Stimulated activated CD4-positive, alpha-beta T cell treated with anti-CD3 and anti-CD28 coated beads, Interleukin-1b, Interleukin-23, amount 100 ng/mL, for 48 hours (primary cell): ENCODE measurements at places on chromosomes 5 and 9.
A peak's percentile ranks its signal among the peaks of the same experiment; 100 is the strongest.

GRCh38 chr5:133373121-133373870 lies 239.0 kb downstream of the FSTL4 start:
- DNase-seq, result no peak

- DNase-seq, result no peak
These were observed 14.4 kb downstream of the RXRA start for GRCh38 chr9:134340475-134341160.

GRCh38 chr9:2919347-2919746 lies 75.5 kb upstream of the PUM3 start:
- no peak for DNase-seq

DNA sequence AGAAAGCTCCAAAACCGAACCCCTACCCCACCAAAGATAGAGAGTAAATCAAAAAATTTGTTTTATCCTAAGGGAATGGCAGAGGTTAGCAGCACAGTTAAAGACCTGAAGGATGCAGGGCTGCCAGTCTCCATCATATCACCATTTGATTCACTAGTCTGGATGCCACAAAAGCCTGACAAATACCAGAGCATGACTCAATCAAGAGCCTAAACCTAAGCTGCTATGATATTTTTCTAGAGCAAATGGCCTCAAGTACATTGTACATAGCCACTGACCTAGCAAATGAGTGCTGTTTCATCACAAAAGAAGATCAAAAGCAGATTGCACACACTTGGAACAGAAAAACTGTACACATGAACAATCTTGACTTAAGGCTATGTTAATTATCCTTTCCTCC lies 48.0 kb downstream of the DPYSL3 start:
- DNase-seq, result no peak

GRCh38 chr5:119451561-119451960 lies 736 bp upstream of the HSD17B4 start:
- DNase-seq, result no peak

GRCh38 chr9:111151537-111151936 lies 113.3 kb upstream of the LPAR1 start:
- DNase-seq, result no peak

GRCh38 chr9:120711841-120712538 lies 2.3 kb downstream of the MEGF9 start:
- DNase-seq, result no peak

GRCh38 chr9:22119522-22120158 lies 110.5 kb upstream of the CDKN2B start:
- DNase-seq, result no peak

GRCh38 chr5:127426661-127427060 lies 90.8 kb upstream of the PRRC1 start:
- no peak for DNase-seq

DNA sequence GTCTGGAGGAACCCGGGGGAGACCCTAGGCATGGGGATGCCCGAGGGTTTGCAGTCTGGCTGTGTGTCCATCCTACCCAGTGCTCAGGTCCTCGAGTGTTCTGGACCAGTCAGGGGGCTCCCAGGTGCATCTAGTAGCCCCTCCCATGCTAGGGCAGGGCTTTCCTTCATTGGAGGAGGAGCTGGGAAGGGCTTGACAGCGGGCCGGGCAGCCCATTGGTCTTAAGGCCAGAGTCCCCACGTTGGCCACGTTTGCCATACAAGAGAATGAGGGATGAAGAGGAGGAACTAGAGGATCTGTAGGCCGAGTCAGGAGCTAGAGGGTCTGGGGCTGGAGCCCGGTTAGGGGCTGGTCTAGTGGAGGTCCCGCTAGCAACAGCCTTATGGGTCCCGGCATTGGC lies 37.3 kb upstream of the CTSV start:
- DNase-seq, result no peak

DNA sequence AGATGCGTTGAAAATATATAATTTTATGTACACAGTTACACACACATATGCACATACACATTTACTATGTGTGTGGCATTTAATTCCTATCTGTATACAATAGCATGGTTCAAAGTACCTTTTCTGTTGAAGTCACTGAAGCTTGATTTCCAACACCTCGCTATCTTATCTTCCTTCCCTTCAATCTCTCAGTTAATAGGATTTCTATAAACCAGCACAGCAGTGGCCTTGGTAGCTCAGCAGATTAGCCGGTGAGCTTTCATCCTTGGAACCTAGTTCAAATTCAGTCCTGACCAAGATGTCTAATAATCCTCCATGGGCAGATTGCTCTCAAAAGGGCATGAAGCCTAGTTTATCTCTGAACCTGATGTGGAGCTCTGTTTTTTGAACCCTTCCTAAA lies 2389.5 kb downstream of the MAT2B start:
- no peak for DNase-seq

DNA sequence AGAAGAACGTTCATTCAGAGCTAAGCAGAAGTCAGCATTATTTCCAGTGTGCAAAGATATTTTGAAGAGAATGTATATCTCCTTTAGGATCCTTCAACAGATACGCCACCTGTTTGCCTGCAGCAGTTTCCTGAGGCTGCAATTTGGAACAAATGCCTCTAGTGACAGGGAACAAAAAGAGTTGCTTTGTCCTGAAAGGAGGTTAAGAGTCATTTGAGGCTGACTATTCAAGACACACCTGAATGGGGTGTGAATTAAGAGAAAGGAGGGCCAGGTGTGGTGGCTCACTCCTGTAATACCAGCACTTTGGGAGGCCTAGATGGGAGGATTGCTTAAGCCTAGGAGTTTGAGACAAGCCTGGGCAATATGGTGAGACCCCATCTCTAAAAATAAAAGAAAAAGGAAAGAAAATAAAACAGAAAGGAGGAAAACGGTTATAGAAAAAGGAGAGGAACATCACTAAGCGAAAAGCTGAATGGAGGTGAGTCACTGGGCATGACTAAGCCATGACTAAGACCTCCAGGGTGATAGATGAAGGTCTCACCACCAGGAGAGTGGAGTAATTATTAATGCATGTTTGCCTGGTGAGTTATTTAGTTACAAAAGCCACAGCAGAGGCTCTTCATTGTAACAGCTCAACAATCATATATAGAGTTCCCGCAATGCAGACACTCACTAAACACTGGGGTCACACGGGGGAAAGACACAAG lies 255.2 kb upstream of the TNC start:
- DNase-seq, result peak; percentile 58

GRCh38 chr9:68797116-68797515 lies 92.1 kb downstream of the PIP5K1B start:
- no peak for DNase-seq

DNA sequence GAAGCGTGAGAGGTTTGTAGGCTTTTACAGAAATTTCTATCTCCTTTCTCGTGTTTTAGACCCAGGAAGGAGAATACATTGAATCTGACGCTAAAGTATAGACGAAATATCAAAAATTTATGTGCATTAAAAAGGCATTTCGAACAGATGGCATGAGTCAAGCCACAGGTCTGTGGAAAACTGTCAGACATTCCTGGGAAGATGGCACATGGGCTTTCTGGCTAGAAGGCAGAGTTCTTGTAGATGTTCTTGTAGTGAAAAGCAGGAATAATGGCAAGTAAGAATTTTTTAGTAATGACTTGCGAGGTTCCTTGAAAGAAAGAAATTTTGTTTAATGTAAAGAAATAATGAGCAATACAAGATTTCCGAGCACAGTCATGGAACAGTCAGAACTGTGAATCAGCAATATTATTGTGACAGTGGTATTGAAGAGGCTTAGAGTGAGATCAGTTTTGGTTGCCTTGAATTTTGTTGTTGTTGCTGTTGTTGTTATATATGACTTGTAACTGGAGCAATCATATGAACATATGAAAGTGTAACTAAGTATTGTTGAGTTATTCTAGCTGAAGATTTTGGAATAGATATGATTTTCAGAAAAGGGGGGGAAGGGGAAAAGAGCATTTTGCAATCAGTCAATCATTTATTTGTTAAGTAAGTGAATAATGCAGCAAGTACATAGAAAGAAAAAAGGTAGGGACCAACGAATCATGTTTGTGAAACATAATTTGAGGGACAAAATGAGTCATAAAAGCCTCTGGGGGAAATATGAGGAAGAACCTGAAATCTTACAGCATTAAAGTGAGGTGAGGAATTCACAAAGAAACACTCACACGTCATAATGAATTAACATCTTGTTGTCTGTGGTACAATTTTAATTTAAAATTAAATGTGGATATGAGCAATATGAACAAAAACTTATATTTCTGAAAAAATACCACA lies 339.0 kb upstream of the CTNND2 start:
- DNase-seq, result no peak

DNA sequence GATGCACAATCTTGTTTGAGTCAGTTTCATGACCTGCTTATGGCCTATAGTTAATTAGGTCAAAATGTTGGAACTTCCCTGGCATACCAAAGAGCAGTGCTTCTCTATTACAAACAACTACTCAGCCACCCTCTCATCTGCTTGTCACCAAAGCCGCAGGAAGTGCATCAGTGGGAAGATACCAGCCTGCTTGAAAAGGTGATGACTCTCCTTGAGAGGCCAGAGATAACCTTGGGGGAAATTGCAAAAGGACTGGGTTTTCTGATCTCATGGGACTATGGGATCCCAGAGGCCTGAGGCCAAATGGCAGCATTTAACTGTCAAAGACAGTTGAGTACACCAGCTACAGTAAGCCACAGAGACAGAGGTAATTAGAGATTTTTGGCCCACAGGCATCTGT lies 69.9 kb downstream of the C9orf57 start:
- DNase-seq, result no peak

DNA sequence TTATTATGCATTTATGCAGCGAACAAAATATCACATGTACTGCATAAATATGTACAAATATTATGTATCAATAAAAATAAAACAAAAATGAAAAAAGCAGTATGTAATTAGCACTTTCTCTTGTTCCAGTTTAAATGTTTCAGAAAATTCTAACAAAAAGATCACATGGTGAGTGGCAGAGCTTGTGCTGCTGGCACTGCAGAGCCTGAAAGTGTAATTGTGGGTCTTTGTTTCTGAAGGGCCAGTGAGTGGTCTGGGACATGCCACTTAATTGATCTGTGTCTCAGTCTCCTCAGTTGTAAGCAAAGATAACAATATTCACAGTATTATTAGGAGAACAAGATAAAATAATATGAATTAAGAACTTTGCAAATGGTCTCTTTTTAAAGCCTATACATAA lies 39.5 kb upstream of the RAI14 start:
- DNase-seq, result no peak

GRCh38 chr5:140038373-140038957 lies 4.6 kb downstream of the NRG2 start:
- DNase-seq, result no peak

- no peak for DNase-seq
These were observed 108.7 kb downstream of the RXRA start for GRCh38 chr9:134434894-134435506.

DNA sequence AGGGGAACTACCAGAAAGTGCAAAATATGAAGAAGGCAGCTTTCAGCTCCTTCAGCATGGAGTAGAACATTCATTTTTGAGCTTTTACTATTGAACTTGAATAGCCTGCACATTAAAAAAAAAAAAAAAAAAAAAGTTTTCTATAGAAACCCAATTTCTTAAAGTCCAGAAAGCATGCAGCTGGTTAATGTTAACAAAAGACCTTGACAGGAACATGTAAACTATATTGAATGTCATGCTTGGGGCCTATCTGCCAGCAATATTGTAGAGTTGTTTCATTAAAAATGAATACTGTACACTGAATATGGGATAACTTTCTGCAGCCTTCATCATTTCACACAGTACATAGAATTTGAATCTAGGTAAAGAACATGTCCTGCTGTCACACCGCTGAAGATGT lies 230.6 kb downstream of the NFIB start:
- DNase-seq, result no peak

- DNase-seq, result no peak
These were observed at the start of gene EFNA5 for GRCh38 chr5:107670932-107671741. EFNA5 (minus strand) TSS chr5:107670937.

DNA sequence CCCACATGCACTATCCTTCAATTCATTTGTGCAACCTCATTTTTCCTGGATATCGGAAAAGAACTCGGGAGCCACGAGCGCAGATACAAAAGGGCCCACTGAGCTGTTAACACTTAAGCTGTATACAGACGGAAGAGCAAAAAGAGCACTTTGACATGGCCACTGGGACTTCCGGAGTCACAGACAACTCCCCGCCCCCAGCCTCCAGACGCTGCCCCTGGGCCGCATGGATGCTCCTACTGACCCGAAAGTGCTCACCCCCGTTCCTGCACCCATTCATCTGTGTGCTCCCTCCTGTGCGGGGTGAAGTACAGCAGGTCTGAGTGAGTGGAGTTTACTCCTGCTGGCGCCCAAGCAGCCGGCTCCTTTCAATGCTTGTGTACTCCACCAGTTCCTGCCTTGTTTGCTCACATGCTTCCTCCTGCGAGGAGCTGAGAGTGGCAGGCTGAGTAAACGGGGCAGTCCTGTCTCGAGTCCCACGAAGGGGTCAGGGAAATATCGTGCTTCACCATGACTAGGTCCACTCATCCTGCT lies 901.0 kb upstream of the CTNND2 start:
- no peak for DNase-seq

GRCh38 chr5:140058212-140058932 lies 15.3 kb upstream of the NRG2 start:
- DNase-seq, result no peak

DNA sequence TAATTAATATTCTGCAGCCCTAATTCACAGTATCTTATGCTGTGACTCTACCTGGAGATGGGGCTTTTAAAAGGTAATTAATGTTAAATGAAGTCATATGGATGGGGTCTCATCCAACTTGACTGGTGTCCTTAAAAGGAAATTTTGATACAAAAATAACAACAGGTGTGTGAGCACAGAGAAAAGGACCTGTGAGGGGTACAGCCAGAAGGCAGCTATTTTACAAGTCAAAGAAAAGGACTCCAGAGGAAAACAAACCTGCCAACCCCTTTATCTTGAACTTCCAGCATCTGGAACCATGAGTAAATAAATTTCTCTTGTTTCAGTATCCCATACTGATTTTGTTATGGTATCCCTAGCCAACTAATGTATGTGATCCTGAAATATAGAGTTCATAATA lies 250.3 kb downstream of the TMEM232 start:
- no peak for DNase-seq

DNA sequence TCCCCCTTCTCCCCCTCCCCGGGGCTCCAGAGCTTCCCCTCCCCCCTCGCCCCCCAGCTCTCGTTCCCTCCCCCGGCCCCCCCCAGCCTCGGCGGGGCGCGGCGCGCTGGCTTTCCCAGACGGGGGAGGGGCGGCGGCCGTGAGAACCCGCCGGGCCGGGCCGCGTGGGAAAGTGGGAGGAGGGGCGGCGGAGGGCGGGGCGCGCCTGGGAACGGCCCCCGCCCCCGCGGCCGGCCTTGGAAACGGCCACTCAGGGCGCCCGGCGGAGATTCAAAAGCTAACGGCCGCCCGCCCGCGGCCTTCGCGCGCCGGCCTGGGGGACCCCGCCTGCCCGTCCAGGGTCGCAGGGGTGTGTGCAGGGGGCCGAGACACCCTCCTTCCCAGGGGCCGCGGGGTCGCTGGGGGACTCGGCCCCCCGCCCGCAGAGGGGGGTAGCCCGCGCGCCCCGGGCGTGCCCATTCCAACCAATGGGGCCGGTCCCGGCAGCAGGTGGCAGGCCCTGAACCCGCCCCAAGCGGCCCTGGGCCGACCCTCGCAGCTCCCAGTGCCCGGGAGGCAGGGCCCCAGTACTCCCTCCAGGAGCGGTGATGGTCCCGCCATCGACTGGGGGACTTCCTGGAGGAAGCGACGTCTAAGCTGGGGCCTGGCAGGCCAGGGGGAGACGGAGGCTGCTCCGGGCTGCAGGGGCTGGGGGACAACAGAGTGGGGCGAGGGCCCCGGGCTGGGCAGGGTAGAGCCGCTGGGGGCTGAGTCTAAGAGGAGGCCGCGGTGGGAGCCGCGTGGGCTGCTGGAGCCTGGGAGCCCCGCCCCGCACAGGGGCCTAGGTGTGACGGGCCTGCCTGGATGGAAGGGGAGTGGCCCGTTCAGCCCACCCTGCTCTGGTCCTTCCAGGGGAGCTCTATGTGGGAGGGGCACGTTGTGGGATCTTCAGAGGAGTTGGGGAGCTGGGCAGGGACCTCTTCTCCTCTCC lies 14.2 kb upstream of the NRARP start:
- no peak for DNase-seq
